ENCODE measurements at places on chromosomes 6 and 20. TPM values are rescaled to one million over a fixed set of nuclear protein-coding genes. Genes with fewer than 3 reads are reported as not detected.

Gene STMND1
- total RNA-seq: not detected

Gene IL17F
- not detected for total RNA-seq

Gene FAM184A
- 30.2 TPM for total RNA-seq

Gene PAX1
- total RNA-seq: not detected

Gene CD109
- 1.6 TPM for total RNA-seq

Gene TDP2
- 27.3 TPM for total RNA-seq

Gene TPBG
- total RNA-seq: 4.5 TPM

Gene SPATS1
- total RNA-seq: 0.41 TPM

Gene NTSR1
- 4.9 TPM for total RNA-seq

Gene SLC22A23
- 22.8 TPM for total RNA-seq

Gene RNF39
- not detected for total RNA-seq

Gene OPRM1
- 1.2 TPM for total RNA-seq

Gene LATS1
- total RNA-seq: 22.8 TPM

Gene OTOR
- total RNA-seq: 0.82 TPM

Gene TCP11
- 0.41 TPM for total RNA-seq

Gene TRIM40
- not detected for total RNA-seq

Gene LY6G5B
- 1.6 TPM for total RNA-seq

Gene SLC17A3
- not detected for total RNA-seq

Gene MARCKS
- total RNA-seq: 498 TPM

Gene AVP
- total RNA-seq: not detected

Gene VEGFA
- 15.5 TPM for total RNA-seq

Gene PROKR2
- 8.6 TPM for total RNA-seq

Gene BICRAL
- 23.2 TPM for total RNA-seq

Gene GCNT2
- total RNA-seq: 19.2 TPM

Gene CCN6
- total RNA-seq: not detected

Gene VARS2
- total RNA-seq: 22.4 TPM

Gene OVOL2
- 0.41 TPM for total RNA-seq

Gene HCRTR2
- 30.6 TPM for total RNA-seq

Gene SGK2
- total RNA-seq: 0.41 TPM

Gene ABCC10
- total RNA-seq: 17.9 TPM

Gene KCNG1
- total RNA-seq: 22.4 TPM

Gene LY6G6D
- not detected for total RNA-seq

Gene HAO1
- total RNA-seq: under 0.01 TPM

Gene RRP36
- total RNA-seq: 60.3 TPM

Gene SLC32A1
- total RNA-seq: 7.7 TPM

All from frontal cortex (tissue), 4 donors.